ENCODE measurements at places on chromosomes 6 and 20. TPM values are rescaled to one million over a fixed set of nuclear protein-coding genes. Genes with fewer than 3 reads are reported as not detected.

DNA sequence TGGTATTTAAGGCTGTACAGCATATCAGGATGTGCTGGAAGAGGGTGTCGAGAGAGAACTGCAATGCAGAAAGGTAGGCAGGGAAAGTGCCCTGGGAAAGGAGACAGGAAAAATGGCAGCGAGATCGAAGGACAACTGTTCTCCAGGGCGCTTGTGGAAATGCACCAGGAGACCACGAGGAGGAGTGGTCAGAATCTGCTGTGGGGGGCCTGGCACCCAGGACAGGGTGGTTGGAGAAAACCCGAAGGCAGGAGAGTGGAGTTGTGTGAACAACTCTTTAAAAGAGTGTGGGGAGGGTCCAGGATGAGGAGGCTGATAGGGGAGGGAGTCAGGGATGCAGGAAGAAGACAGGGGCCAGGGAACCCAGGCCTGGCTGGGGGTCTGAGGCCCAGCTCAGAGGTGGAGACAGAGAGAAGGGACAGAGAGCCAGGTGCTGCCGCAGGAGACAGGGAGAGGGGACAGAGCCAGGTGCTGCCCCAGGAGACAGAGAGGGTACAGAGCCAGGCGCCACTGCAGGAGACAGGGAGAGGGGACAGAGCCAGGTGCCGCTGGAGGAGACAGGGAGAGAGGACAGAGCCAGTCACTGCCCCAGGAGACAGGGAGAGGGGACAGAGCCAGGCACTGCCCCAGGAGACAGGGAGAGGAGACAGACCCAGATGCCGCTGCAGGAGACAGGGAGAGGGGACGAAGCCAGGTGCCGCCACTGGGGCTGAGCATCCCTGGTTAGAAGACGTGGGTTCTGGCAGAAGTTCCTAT lies 9.3 kb downstream of the SLC22A1 start:
- no peak for ATAC-seq

The PGC gene
- not detected for total RNA-seq

The PTCHD4 gene
- 1.2 TPM for total RNA-seq

DNA sequence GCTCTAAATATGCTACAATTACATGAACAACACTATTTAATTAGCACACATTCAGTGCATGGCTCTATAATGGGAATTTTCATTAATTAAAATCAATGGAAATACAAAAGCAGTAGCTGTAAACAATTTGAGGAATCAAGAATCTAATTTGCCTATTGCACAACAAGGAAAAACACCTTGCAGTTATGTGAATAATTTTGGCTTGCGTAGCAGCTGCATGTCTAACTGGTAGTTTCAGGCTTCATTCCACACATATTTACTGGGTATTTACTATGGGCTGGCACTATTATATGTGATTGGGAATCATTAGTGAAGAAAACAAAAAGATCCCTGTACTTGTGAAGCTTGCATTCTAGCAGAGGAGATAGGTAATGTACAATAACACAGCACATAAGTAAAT lies 26.4 kb downstream of the KIF6 start:
- ATAC-seq = no peak

GRCh38 chr6:19691465-19692167 lies 145.6 kb upstream of the ID4 start:
- peak; percentile 63 for ATAC-seq

- no peak for ATAC-seq
These were observed 63.7 kb downstream of the RNGTT start for GRCh38 chr6:88899569-88900316.

DNA sequence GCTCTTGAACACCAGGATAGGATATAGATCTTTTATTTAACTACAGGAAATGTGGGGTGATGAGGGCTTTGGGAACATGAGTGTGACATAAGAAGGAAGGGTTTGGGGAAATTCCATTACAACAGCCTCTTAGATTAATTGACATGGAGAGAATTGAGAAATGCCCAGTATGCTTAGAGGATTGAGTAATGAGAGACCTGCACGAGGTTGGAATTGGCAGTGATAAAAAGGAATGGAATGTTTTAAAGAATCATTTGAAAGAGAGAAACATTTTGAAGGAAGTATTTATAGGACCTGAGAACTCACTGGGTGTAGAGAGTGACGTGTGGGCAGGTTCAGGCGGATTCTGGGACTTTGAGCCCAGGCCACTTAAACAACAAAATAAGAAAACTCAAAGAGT lies 227.0 kb downstream of the BMP2 start:
- peak; percentile 43 for ATAC-seq

DNA sequence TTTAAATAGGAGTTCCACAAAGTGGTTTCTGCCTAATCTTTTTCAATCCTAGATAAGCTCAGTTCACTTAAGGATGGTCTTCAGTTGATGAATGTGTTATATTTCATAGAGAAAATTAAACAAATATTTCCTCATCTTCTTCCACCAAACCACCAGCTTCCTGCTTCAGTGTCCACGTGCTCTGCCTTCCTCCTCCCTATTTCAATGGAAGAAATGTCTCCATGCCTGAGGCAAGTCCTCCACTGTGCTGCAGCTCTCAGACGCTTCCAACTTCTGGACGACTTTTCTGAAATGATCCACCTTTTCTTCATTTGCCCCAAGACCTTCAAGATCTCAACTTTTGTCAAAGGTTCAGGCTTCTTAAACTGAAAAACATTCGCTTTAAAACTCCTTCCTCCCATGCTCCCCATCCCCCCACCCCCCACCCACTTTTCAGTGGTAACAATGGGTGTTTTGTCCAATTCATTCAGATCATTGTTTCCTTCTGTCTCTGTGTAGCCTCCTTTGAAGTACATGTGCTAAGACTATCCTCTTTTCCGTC lies 25.3 kb upstream of the FABP7 start:
- ATAC-seq = no peak

DNA sequence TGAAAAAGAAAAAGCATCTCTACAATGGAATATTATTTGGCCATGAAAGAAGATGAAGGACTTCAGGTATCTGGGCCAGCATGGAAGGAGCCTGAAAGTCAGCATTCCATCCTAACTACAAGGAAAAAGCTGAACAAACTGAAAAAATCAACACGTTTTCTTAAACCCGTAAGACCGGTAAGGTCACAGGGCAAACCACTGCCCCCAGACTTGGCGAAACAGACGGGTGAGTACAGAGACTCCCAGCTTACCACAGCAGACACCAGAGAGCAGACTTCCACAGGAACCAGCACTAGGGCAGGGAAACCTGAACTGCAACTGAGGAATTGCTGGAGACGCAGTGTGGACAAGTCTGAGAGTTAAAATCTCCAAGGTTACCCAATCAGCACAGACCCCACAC lies 31.4 kb downstream of the BEND3 start:
- no peak for ATAC-seq

DNA sequence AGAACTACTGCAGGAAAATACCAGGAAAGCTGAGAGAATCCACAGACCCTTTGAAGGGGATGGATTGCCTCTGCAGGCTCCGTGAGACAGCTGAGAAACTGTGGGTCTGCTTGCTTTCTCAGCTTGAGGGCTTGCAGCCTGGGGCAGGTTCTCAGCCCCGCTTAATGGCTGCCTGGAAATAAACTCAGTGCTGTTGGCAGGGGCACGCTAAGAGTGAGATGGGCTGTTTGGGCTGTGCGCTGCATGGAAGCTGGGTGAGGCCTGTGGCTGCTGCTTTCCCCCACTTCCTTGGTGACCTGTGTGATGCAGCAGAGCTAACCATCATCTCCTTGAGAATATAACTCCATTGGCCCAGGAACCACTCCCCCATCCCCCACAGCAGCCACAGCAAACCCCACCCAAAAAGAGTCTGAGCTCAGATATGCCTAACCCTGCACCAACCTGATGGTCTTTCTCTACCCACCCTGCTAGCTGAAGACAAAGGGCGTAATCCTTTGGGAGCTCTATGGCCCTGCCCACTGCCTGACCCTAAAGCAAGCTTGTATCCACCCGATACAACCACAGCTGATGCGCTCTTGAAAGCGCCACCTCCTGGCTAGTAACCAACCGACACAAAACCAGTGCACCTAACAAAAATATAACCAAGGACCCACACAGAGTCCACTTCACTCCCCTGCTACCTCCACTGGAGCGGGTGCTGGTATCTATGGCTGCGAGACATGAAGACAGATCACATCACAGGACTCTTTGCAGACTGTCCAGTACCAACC lies 800.6 kb upstream of the MAP3K7 start:
- ATAC-seq = no peak

DNA sequence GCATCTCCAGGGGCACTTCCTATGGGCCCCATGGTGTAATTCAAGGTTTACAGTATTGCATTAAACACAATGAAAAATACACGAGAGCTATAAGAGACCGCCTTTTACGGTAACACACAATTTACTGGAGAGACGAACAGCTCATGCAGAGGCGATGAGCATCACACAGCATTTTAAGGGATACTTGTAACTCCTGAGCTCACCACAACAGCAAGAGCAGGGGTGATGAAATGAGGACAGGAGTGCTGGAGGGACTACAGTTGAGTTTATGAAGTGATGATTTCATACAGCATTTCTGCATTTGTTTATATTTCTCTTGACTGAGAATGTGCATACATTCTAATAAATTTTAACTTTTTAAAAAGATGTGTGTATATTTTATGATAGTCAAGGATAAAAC lies 113.9 kb downstream of the WDR27 start:
- ATAC-seq = no peak

GRCh38 chr6:3316331-3316730 lies 57.6 kb downstream of the PSMG4 start:
- ATAC-seq = no peak

The WFDC12 gene
- total RNA-seq = not detected

The GSTA2 gene
- not detected for total RNA-seq

DNA sequence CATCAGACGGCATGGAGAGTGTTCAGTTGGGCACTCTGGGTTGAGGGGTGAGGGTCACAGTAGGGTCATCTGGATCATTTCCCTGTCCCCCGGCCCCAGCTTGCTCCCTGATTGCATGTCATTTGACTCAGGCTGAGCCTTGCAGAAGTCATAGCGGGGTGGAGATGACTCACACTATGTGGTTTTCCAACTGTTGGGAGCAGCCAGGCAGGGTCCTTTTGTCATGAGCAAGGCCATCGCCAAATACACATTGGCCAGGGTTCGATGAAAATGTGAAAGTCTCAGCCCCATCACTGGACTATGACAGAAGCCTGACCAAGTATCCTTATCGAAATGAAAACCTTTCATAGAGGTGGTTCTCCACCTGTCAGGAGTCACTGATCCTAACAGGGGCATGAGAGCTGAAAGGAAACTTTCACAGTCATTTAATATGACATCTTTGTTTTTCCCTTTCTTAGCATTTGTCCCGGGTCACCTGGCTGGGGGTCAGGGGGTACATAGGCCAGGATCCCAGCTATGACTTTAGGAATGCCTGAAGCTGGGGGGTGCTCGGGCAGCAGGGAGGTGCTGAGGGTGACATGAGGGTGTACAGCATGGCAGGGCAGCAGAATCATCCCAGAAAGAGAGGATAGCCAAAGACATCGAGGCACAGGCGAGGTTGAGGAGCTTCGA lies 70.2 kb upstream of the CD93 start:
- ATAC-seq = peak; percentile 37

The SAMD3 gene
- total RNA-seq = not detected

- ATAC-seq = no peak
These were observed 94.0 kb downstream of the ADGRG6 start for GRCh38 chr6:142395768-142396231.

DNA sequence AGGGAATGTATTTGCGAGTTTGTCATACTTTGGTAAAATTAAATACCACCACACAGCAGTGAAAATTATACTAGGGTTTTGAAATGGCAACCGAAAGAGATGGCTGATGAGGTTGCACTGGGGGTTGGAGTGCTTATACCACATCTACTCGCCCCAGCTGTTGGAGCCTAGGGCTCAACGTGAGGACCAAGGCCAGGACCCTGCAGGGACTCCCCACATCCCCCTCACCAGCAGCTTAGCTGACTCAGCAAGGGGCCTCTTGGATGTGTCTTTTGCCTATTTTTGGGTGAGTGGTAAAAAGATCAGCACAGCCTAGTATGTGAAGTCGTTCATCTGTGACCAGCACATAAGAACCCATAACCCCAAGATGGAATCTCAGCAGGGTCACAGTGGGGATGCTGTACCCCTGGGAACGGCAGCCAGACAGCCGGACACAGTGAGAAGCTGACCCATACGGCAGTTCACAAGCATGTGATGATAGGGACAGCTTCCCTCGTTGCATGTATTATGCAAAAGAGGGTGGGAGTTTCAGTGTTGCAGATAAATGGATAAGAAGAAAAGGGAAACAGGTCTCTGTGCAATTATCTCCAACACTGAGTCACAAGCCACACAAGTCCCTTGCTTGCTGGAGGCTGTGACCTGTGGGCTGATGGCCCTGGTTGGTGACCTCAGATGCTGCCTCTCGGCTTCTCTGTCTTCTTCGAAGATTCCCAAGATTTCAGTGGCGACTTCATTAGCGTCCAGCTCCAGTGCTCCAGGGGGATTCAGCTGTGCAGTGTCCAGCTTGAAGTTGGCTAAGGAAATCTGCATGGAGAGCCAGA lies 20.9 kb upstream of the SPO11 start:
- ATAC-seq = no peak

The SLC22A2 gene
- total RNA-seq = 0.47 TPM

The PRRT1 gene
- total RNA-seq = 3.0 TPM

The EYA4 gene
- 3.1 TPM for total RNA-seq

The SLC17A1 gene
- not detected for total RNA-seq

DNA sequence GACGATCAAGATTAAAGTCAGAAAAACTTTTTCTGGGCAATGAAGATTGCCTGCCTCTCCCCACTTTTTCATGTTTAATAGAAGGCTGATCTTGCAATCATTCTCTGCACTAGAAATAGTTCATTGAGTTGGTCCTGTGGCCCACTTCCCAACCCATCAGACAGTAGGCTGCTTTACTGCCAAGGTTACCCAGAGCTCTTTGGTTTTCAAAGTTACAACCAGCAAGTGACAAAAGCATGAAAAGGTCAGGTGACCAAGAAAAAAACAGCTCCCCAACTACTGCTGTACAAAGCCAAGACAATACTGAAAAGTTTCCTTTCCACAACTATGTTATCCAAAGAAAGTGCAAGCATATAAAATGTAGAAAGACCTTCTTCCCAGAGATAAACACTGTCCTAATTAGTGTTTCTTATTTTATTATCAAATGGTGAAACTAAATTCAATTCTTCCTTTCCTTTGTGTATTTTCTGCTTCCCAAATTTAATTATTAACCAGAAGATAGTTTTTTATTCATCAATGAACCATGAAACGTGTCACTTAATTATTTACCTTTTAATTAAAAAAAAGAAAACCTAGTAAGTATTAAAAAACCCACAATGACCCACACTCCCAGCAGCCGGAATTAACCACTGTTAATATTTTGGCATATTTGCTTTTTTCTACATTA lies 16.6 kb downstream of the DNAAF9 start:
- no peak for ATAC-seq

Measured in gastroesophageal sphincter (tissue), 4 donors.